ENCODE measurements at places on chromosomes 5 and 9. TPM values are rescaled to one million over a fixed set of nuclear protein-coding genes. Genes with fewer than 3 reads are reported as not detected.

Gene CCL27
- total RNA-seq = 0.58 TPM

Gene ASPN
- 2.1 TPM for total RNA-seq

Gene LHFPL2
- 21.6 TPM for total RNA-seq

Gene NTRK2
- not detected for total RNA-seq

Gene NRARP
- not detected for total RNA-seq

Gene PALM2AKAP2
- total RNA-seq = 0.53 TPM

Gene CSF2
- total RNA-seq = not detected

Gene PLPP6
- total RNA-seq = 8.1 TPM

Gene KIF20A
- total RNA-seq = 104 TPM
